ENCODE measurements at places on chromosomes 5 and 9.

GRCh38 chr9:98656511-98656910 lies 52.2 kb downstream of the GABBR2 start:
- peak; percentile 57 for DNase-seq

- no peak for DNase-seq
Measured at GRCh38 chr9:83013867-83014605, 48.9 kb downstream of the RASEF start.

DNA sequence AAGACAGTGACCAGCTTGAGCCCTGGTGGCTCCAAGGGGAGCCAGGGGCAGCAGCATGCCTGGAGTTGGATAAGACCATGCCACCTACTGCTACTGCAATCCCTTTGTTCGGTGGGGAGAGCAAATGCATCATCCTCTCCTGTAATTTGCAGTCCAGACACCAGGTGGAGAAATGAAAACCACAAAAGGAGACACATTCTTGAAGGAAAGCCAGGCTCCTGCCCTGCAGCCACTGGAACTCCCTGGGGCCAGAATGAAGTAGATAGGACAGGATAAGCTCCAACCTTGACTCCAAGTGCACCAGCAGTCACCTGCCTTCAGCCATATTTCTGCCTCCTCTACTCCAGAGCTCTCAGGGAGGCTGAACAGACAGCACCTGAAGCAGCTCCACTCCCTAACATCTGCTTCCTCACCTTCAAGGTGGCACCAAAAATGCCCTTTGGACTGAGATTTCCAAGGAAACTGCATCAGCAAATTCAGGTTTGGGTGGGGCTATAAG lies 65.1 kb upstream of the IQGAP2 start:
- no peak for DNase-seq

- no peak for DNase-seq
Measured at GRCh38 chr5:52580921-52581320, 206.8 kb upstream of the ITGA1 start.

DNA sequence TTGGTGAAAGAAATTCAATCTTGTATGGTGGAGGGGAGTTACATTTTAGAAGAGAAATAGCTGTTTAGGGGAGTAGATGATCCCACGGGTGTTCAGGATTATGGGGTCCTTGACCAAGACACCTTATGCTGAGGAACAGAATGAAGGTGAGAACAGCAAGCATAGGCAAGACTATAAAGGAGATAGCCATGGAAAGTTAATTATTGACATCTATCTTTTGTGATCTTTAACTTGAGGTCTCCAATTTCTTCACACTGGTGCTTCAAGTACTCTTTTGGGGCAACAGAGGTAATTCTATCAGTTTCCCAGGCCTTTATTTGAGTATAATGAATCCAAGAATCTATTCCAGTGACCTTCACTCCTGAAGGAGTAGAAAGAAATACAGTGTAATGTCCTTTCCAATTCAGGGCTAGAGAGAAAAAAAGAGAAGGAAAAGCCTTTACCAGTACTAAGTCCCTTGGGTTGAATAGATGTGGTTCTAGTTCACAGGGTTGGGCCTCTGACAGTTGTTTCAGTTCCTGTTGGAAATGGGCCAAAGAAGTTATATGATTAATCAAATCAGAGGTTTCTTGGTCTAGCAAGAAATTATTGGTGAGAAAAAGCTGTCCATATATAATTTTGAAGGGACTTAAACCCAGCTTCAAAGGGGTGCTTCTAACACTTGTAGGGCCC lies 2104.1 kb upstream of the ACO1 start:
- no peak for DNase-seq

DNA sequence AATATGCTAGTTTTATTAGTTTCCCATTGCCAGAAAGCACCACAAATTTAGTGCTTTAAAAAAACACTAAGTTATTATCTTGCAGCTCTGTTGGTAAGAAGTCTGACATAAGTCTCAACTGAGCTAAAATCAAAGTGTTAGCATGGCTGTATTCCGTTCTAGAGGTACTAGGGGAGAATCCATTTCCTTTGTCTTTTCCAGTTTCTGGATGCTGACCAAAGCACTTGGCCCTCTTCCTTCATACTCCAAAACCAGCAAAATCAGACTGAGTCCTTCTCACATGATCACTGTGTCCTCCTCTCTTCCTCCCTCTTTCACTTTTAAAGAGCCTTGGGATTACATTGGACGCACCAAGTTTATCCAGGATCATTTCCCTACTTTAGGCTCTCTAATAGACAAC lies 9.5 kb downstream of the CDH18 start:
- DNase-seq, result peak; percentile 80

GRCh38 chr5:125033602-125034001 lies 287.2 kb upstream of the ZNF608 start:
- DNase-seq, result no peak

DNA sequence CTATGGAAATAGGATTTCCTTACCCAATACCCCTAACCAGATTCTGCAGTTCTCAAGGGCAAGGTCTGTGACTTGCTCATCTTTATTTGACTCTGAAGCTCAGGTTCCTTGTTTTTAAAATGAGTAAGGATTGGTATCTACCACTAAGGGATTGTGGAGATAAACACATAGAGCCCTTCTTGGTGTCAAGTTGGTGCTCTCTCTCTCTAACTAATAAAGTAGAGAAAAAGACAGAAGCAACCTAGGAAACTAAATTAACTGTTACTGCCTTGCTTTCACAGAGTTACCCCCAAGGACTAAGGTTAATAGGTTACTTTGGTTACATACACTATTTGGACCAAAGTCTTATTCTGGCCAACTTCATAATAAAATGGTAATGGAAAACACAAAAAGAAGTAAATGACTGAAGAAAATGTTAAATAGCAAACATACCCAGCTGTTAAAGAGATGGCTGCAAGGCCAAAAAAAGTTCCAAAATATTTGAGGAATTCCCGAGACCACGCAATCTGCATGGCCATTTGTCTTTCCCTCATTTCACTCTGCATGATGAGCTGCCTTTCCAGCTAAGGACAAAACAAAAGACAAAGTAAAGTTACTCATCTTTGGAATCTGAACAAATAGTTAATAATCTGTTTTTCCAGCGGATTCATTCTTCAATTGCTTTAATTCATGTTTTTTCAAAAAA lies 21.8 kb upstream of the RLN1 start:
- peak; percentile 76 for DNase-seq

GRCh38 chr5:135094339-135095051 lies 60.5 kb upstream of the PITX1 start:
- DNase-seq, result no peak

DNA sequence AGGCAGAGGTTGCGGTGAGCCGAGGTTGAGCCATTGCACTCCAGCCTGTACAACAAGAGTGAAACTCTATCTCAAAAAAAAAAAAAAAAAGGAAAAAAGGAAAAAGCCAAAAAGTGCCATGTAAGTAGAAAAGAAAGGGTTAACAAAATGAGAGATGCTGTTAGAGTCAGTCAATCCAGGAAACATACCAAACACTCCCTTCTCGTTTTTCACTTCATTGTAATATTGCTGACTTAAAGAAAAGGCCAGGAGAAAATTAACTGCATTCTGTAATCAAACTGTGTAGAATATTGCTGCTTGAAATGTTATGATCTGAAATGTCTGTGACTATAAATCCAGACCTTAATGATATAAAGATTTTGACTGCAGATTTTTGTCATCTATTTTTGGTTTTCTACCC lies 379.1 kb downstream of the ENC1 start:
- no peak for DNase-seq

DNA sequence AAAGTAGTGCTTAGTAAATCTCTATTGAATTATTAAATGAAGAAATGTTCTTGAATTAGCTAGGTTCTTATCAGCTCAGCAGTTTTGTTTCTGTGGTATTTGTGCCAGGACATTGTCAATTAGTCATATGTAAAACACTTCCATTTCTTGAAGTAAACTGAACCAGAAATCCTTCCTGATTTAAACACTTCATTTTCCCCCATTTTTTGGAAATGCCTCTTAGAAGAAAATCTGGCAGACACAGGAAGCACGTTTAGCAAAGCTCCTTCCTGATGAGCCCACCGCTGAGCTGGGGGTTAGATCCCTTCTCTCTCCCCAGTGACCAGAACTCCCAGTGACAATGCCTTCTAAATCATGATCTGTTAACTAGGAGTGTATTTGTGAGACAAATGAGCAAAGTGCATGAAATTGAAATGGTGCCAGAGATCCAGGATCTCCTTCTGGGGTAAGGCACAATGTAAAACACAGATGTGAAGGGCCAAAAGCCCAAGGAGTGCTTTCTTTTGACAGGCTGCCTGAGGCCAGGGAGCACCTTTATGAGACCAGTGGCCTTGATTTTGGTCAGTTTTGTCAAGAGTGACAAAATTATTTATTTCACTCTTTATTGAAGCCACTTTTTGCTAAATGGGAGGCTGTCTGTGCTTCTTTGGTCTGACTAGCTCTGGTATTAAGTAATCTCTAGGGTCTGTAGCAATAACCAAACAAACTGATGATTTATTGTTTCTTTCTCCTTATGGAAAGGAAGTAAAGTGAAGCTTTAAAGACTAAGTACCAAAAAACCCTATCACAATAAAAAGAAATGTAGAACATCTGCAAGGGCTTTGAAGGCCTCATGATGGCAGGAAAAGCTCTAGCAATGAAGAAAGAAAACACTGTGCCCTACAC lies 25.5 kb upstream of the RUSC2 start:
- DNase-seq, result no peak

GRCh38 chr9:130918826-130919558 lies 20.1 kb downstream of the FIBCD1 start:
- DNase-seq, result peak; percentile 78

DNA sequence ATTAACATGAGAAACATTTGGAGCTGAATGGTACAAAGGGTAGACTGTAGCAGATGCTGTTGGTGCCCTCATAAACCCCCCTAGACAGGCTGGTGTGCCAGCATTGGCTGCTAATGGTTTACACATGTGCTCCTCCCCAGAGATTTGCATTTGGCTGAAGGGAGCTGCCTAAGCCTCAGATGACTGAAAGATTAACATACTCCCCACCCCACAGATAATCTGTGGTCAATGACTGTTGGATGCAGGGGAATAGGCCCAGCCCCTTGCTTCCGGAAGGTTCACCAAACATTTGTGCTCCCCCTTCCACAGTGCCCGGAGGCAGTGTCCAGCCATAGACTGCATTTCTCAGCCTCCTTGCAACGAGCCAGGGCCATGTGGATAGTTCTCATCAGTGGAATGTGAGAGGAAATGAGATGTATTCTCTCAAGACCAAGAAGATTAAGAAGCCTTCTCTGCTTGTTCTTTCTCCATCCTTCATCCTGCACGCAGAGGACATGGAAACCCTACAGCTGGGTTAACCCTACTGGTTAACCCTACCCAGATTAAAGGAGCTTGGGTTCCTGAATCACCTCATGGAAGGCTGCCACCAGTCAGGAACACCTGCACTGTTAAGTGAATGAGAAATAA lies 79.6 kb downstream of the PHAX start:
- peak; percentile 45 for DNase-seq

DNA sequence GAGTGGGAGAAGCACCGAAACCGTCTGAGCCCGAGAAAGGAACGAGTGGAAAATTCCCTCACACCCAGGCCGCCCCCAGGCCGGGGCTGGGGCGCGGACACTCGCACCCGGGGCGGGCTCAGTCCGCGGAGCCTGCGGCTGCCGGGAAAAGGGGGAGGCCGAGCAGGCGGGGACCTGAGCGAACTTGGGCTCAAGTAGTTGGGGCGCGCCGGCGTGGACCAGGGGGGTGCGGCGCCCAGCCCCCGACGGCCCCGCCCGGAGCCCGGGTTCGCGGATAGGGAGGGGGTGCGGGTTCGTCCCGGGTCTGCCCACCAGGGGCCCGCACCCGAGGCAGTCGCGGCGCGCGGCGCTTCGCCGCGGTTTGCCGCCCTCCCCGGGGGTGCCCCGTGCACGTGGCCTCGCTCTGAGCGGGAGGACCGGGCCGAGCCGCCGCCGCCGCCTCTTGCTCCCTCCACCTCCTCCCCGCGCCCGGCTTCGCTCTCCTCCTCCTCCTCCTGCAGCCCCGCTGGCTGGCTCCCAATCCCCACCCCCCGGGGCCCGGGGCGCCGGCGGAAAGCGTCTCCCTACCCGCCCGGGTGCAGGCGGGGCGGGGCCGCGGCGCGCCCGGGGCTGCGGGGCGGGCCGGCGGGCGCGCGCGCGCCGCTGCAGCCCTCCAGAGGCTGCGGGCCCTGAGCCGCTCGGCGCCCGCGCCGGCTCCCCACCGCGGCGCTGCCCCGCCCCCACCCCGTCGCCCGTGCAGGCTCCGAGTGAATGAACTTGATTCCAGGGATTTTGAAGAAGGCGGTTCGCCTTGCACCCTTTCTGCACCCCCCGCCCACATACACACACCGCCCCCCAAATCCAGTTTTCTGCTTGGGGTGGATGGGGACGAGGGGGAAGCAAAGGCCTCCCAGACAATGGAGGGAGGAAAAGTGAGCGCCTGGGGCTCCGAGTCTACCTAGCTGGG lies 1.3 kb upstream of the NFIB start:
- DNase-seq, result peak; percentile 100

- no peak for DNase-seq
Measured at GRCh38 chr5:116668390-116668789, 93.8 kb upstream of the SEMA6A start.

- DNase-seq, result no peak
Measured at GRCh38 chr5:156460471-156460870, 133.5 kb downstream of the SGCD start.

All from NCI-H446 (cell line).